MV-4-11 (cell line): ENCODE measurements at places on chromosomes 4 and X.

GRCh38 chrX:130267956-130268448 lies 697 bp downstream of the ZNF280C start:
- no peak for DNase-seq

GRCh38 chrX:155056877-155057792 lies 13.8 kb downstream of the CMC4 start:
- DNase-seq = peak; percentile 24

GRCh38 chr4:56804551-56804950 lies 16.9 kb downstream of the SPINK2 start:
- DNase-seq = peak; percentile 71

GRCh38 chr4:128571747-128572146 lies 237.8 kb upstream of the JADE1 start:
- DNase-seq = peak; percentile 33

DNA sequence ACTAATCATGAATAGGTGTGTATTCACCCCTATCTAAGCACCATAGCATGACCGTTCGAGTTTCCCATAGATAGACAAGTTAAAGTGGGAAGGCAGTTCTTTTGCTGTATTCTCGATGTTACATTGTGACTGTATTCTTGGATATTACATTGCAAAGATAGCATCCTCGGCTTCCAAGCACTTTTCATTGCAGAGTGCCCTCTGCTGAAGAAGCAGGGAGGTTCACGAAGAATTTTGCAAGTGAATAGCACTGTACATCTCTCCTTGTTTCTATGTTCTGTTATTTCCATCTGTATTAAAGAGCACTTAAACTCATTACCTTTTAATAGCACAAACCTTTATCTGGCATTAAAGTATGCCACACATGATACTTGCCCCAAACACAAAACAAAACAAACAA lies 426.7 kb upstream of the ARX start:
- DNase-seq = no peak
